ENCODE measurements at places on chromosomes 6 and 20. TPM values are rescaled to one million over a fixed set of nuclear protein-coding genes. Genes with fewer than 3 reads are reported as not detected.

RIPOR3 gene
- total RNA-seq = 1.9 TPM

GRCh38 chr6:162706232-162706631, 21.3 kb downstream of the PRKN start:
- DNase-seq = no peak

DNA sequence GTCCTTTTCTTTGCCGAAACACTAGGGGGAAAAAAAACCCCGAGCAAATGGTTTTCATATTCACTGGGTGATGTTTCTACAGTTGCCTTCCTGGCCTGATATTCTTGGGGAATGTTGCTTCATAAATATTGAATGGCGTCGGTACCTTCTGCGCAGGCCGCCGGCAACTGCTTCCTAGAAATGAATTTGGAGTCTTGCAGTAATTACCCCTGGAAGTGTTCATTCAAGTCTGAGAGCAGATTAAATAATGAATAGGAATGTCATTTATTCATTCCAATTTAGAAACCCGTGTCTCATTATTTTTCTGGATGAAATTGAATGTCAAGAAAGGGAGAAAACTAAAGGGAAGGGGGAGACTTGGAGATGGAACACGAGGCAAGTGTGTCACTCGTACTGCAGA, 179.4 kb upstream of the KCNG1 start:
- DNase-seq = no peak

HRH3 gene
- not detected for total RNA-seq

ULBP3 gene
- 10.5 TPM for total RNA-seq

STK4 gene
- total RNA-seq = 39.0 TPM

DNA sequence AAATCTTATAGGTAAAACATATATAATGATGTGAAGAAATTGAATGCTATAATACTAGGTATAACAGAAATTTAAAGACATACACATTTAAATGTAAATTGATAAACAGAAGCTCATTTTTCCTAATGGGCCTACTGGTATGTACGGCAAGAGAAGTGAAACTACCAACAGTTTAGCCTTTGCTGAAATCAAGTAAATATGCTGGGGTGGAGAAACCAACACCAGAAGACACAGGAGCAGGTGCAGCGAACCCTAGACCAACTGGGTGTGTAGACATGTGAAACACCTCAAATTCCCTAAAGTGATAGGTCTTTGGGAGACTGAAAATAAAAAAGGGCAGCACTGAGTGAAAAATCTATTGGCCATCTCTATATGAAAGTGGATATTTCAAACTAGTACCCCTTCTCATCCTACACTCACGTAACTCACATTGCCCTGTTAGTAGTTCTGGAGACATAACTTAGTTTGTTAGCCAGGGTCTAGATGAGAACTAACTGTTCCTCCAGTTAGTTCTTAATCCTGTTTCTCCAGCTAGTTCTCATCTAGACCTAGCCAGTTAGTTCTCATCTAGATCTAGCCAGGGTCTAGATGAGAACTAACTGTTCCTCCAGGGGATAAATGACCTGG, 53.1 kb downstream of the SLC35D3 start:
- DNase-seq = no peak

DNA sequence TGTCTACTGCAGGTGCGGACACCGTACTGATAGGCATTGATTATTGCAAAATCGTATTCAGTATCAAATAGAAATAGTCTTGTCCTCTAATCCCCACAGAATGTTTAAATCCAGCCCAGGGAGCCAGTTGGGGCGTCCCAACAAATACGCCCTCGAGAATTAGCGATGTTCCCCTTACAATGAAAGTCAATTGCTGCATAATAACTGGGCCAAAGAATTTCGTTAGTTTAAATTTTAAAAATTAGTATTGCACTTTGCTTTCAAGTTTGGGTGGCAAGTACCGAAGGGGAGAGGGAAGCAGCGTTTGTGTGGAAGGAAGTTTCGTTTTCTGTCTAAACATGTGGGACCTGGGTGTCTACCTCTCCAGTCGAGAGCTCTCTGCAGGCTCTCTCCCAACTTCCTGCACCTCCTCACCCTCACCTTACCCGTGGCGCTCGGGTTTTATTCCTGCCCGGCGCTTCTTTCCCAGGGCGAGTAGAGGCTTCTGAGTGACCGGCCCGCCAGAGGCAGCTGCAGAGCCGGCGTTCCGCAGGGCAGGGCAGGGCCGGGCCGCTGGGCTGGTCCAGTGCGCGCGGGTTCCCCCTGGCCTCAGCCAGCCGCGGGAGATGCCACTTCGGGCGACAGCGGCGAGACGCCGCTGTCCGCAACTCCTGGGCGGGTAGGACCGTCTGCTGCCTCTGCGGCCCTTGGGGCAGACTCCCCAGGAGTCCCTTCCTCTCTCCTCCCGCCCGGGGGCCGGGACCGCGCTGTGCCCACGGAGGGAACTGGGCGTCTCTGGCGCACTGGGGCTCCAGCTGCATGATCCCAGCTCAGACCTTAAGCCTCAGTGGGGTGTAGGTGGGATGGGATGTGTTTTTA, 862 bp upstream of the TFAP2C start:
- no peak for DNase-seq

- DNase-seq = no peak
Measured at GRCh38 chr6:52164319-52165094, 21.7 kb upstream of the IL17A start.

FAM217A gene
- total RNA-seq = not detected

NKAIN2 gene
- not detected for total RNA-seq

SLC52A3 gene
- 0.57 TPM for total RNA-seq

DNA sequence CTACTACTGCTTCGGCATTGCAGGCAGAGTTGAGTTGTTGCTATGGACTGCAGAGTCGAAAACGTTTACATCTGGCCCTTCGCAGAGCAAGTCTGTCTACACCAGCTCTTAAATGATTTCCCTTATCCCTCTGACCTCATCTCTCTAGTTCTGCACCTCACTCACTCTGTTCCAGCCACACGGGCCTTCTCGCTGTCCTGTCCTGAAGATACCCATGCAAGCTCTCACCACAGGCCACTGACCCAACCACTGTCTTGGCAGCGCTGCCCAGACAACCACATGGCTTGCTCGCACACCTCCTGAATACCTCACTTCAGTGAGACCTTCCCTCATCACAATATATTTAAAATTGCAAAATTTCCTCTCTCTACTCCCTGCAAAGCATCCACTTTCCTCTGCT, 31.4 kb downstream of the B4GALT5 start:
- DNase-seq = no peak

DNA sequence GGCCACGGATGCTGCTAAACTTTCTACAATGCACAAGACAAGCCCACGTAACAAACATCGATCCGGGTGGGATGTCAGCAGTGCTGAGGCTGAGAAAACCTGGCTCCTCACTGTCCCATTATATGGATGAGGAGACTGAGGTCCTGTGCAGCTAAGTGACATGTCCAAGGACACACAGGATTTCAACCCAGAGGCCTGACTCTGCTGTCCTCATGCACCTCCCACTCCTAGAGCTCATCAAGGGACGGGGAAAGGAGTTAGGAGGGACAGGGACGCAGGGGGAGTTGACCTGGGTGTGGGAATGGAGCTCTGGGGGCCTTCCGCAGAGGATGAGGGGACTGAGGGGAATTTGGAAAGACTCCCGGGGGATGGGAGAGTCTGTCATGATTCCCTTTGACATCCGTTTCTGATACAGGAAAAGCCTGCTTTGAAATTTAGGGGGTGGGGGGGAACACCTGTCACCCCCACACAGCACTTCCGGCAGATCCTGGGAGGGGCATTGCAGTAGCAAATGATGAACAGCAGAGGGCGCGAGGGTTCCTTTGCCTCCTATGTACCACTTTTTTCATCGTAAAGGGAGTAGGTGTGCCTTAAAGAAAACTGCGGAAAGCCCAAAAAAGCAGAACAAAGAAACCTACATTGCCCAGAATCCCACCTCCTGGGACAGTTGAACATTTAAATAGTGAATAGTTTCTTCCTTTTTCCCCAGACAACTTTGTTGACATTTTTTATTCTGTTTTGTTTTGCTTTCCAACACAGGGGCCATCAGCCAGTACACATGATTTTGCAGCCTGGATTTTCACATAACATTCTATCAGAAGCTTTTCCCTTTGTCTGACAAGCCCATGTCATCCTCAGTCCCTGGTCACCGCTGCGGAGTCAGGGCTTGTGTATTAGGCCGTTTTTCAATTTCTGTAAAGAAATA, 48.6 kb downstream of the SLC2A10 start:
- peak; percentile 62 for DNase-seq

DNA sequence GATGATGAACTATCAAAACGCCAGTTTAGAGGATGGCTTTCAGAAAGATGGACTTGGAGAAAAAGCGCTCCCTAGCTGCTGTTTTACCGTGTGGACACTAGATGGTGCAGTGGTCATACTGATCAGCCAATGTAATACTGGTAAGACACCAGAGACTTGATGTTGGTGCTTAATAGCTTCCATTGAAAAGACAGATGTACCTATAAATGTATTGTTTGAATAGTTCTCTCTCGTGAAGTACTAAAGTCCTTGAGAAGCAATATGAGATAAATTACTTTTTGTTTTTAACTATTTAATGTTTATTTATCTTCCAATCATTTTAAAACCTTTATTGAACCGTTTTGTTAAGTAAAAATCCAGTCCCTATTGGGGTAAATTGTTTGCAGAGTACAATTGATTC, 63.9 kb upstream of the FUCA2 start:
- DNase-seq = peak; percentile 82

DNA sequence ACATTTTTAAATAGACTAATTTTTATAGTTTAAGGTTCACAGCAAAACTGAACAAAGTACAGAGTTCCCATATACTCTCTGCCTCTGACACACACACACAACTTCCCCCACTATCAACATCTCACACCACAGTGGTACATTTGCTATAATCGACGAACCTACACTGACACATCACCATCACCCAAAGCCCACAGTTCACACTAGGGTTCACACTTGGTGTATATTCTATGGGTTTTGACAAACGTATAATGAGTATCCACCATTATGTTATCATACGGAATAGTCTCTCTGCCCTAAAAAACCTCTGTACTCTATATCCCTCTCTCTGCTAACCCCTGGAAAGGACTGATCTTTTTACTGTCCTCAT, 15.6 kb downstream of the TMEM30A start:
- no peak for DNase-seq

- DNase-seq = no peak
Measured at GRCh38 chr6:56624728-56625069, 18.0 kb downstream of the DST start.

DNA sequence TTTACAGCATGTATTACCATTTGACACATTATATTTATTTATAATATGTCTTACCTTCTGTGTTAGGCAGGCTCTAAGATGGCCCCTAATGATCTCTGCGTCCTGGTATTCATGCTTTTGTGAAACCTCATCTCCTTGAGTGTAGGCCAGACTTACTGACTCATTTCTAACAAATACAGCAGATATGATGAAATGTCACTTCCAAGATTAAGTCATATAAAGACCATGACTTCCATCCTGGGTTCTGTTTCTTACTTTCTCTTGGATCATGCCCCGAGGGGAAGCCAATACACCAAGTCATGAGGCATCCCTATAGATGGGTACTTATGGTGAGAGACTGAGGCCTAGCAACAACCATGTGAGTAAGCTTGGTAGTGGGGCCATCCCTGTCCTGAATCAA, 30.2 kb downstream of the ZHX3 start:
- DNase-seq = peak; percentile 82

RGS17 gene
- total RNA-seq = 1.2 TPM

DNA sequence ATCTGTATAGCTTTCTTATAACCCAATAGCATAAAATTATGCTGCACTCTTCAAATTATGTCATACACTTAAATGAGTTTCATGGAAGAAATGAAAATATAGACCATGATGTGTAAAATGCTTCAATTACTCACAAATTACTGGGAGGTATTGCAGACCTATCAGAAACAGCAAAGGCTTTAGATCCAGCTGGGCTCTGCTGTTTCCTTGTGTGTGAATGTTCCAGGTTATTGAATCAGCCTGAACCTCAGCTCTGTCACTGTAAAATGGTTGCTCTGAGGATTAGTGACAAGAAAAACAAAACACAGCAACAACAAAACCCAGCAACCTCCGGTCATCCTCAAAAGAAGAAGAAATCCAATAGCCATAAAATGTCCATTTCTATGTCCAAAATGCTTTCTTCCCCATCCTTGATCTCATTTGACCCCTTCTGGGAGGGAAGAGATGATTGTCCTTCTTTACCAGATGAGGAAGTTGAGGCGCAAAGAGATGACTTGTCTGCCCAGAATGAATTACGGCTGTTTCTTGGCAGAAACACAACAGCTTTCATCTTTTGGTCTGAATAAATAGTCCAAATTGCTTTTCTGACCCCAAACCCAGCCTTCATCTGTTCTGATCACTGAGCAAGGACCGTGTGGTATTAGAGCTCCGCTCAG, 42.2 kb upstream of the TGM6 start:
- no peak for DNase-seq

GRCh38 chr6:80921861-80922460, 815.5 kb downstream of the BCKDHB start:
- no peak for DNase-seq

RAB44 gene
- not detected for total RNA-seq

ZSWIM1 gene
- total RNA-seq = 11.2 TPM

TMEM14A gene
- total RNA-seq = 124 TPM

GRCh38 chr6:152428126-152428525, 209.0 kb downstream of the SYNE1 start:
- DNase-seq = peak; percentile 43

DNA sequence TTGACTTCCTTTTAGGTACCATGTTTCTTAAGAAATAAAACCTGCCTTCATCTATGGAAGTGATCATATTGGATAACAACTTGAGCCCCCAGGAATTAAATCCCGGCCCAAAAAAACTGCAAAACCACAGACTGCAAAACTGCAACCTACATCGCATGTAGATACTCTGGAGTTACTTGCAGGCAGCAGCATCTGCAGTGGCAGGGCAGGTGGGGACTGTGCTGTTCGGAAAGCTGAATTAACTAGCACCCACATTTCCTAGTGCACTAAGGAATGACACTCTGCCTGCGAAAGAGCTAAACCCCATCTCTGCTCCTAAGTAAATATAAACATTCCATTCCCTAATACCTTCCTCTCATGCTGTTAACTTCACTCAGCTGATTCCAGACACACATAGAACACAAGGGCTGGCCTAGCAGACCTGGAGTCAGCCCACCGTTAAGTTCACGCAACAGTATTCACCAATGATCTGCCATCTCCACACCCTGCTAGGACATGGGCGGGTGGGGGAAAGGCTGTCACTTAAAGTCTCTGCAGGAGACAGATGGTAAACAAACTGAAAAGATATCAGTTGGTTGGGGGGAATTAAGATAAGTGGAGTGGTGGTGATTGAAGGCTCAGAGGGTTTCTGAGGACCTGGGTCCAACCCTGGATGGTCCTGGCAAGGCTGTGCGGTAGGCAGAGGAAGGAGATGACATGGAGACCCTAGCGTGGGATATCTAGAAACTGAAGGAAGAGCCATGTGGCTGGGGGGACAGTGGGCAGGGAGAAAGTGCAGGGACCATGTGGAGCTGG, 128.4 kb downstream of the SYCP2 start:
- DNase-seq = no peak

GRCh38 chr6:4635666-4636065, 140.5 kb upstream of the CDYL start:
- DNase-seq = no peak

DNA sequence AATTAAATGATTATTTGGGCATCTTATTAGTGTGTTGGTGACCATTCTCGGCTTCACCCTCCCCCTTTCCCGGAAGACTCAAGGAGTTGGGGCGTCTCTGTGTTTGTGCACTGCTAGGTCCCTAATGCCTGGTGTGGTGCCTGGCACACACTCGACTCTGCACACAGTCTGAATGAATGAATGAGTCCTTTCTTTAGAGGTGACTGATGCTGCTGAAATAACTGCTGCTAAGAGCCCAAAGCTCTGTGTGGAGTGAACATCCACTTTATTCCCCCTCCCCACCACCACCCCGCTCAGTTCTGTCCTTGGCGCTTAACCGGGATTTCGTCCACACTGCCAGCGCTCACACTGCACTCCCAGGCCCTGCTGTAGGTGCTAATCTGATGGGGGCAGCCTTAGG, 1.2 kb upstream of the PHACTR3 start:
- no peak for DNase-seq

GTPBP2 gene
- 51.6 TPM for total RNA-seq

Data from M059J (cell line).